ENCODE measurements at places on chromosomes 1 and 21.

DNA sequence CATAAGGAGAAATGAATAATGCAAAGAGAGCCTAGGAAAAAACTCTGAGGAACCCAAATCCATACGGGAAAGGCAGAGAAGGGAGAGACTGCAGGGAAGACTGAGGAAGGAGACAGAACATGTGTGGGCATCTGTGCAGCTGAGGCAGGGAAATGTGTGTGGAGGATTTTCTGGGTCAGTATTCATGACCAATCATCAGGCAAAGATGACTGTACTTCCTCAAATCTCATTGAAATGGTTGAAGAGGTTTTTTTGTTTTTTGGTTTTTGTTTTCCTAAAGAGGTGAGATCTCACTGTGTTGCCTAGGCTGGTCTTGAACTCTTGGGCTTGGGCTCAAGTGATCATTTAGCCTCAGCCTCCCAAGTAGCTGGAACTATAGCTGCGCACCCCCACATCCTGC, 15.7 kb downstream of the DIP2A start:
- no peak for DNase-seq

GRCh38 chr1:31154632-31155215, 85.0 kb downstream of the NKAIN1 start:
- peak; percentile 63 for DNase-seq

GRCh38 chr1:115031595-115031994, 2.0 kb downstream of the TSHB start:
- DNase-seq: no peak

GRCh38 chr1:89675677-89676076, 42.8 kb downstream of the LRRC8C start:
- DNase-seq: no peak

DNA sequence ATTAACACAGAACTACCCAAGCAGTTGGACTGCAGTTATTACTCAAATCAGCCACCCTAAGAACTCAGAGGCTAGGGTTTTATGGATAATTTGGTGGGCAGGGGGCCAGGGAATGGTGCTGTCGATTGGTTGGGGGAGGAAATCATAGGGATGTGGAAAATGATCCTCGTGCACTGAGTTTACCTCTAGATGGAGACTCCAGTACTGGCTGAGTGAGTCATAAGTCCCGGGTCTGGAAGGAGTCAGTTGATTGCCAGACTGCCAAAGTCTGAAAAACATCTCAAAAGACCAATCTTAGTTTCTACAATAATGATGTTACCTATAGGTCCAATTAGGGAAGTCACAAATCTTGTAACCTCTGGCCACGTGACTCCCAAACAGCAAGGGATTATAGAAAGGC, 257.5 kb upstream of the PRMT6 start:
- no peak for DNase-seq

DNA sequence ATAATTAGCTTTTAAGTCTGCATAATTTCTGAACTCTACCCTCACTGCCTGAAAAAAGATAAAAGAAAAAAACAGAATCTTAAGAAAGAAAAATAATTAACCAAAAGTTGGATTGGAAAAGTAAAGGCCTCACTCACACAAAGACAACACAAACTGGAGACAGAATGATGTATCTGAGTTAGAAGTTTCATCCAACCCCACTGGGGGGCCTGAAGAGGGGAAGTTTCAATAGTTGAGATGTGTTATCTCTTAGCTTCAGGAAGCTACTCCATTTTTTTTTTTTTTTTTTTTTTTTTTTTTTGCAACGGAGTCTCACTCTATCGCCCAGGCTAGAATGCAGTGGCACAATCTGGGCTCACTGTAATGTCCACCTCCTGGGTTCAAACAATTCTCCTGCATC, 19.9 kb downstream of the SYDE2 start:
- no peak for DNase-seq

DNA sequence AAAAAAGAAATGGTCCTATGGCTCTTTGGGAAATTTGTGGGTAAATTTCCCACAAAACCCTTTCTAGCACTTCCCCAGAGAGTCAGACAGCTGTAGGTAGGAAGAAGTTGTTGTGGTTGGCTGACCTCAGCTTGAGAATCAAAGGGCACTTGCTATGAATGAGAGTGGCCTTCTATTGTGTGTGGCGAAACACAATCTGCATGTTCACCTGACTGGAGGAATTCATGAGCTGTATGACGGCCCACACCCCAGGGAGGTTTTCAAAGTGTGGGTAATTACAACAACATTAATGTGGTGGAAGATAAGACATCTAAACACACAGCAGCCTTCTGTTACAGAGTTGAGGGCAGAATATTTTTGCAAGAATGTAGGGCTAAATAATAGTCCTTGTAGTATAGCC, 38.8 kb downstream of the NGF start:
- DNase-seq: no peak
